Activated CD8-positive, alpha-beta T cell treated with anti-CD3 and anti-CD28 coated beads for 36 hours (primary cell): ENCODE measurements at places on chromosomes 7 and 10. TPM values are rescaled to one million over a fixed set of nuclear protein-coding genes. Genes with fewer than 3 reads are reported as not detected.

- no peak for DNase-seq
- H3K4me3 ChIP-seq, result no peak overlapping the region
- peaks cover 10% of the 10 kb centered on the region for H3K27me3 ChIP-seq
- H3K36me3 ChIP-seq, result no peaks in the 10 kb centered on the region
- H3K4me1 ChIP-seq, result no peaks in the 10 kb centered on the region
- no peak overlapping the region for H3K27ac ChIP-seq
Observed at GRCh38 chr7:31094271-31094670, 42.2 kb downstream of the ADCYAP1R1 start.

DNA sequence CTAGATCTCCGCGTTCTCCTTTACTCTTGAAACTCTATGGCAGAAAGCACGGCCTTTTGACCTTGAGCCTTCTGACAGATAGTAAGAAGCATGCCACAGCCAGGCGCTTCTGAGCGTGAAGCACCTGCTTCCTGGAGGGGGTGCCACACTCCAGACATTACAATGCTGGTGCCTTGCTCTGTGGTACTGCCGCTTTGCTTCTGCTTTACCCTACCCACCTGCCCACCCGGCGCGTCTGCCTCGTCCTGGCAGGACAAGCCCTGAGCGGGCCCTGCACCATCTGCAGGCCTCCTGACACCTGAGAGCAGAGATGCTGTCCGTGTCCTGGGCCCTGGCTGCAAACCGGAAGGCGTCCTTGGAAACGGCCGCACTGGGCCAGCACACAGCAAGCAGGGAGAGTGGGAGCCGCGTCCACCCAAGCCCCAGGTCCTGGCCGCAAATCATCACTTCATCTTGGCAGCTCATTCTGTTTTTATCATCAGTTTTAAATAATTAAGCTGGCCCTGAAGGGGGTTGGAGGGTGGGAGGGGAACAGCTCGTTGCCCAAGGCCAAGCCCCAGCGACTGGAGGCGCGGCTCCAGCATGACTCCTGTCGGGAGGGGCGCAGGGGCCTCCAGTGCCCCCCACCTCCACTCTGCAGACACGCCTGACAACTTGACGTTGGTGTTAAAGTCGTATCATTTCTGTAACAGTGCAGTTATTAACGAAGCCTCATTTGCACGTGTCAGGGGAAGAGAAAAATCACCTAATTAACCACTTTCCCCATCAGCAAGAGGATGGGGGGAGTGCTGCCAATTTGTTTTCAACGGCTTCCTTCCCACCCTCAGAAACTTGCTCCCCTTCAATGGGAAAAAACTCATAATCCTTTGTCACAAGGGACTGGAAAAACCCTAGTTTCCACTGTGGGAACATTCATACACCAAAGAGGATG is 132.2 kb downstream of the MAD1L1 start:
- peaks cover 54% of the 10 kb centered on the region for H3K4me1 ChIP-seq
- H3K36me3 ChIP-seq, result peaks cover 2% of the 10 kb centered on the region
- H3K27me3 ChIP-seq, result no peaks in the 10 kb centered on the region
- no peak overlapping the region for H3K4me3 ChIP-seq
- H3K27ac ChIP-seq, result peak overlapping the region; percentile 73
- DNase-seq, result peak; percentile 73

- peaks cover 24% of the 10 kb centered on the region for H3K4me1 ChIP-seq
- DNase-seq, result peak; percentile 33
- H3K27me3 ChIP-seq, result no peaks in the 10 kb centered on the region
- peak overlapping the region; percentile 91 for H3K4me3 ChIP-seq
- H3K36me3 ChIP-seq, result peaks cover 6% of the 10 kb centered on the region
Observed at GRCh38 chr7:1531979-1532455, 1.5 kb downstream of the MAFK start.

DNA sequence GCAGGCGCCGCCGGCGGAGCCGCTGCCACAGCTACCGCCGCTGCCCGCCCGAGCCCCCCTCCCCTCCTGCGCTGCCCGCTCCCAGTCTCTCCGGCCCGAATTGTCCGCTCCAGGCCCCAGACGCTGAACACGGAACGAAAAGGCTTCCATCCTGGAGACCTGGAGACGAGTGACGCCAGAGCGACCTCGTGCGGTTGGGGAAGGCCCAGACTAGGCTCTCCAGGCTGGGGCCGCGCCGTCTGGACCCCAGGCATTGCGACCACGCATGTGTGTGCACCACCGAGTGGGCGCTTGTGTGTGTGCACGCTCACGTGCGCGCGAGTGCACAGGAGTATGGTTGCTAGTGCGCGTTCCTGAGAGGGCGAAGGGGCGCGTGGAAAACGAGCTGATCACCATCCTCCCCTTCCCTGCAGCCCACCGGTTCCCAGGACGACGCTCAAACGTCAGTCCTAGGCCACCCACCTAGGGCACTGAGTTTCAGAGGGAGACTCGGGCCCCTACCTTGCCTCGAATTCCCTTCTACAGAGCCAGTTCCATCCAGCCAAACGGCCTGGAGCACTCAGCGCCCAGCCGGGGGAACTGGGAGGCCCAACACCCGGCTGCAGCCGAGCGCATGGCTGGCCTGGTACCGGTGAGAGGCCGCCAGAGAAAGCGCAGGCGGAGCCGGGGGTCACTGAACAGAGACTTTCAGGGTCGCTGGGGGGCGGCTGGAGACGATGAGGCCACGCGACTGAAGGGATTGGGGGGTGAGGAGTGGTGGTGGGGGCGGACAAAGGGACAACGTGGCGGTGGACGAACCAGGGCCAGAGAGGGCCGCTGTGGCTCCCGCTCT is 11.6 kb downstream of the LBX1 start:
- peaks cover 36% of the 10 kb centered on the region for H3K4me1 ChIP-seq
- peak overlapping the region; percentile 11 for H3K4me3 ChIP-seq
- DNase-seq, result no peak
- H3K36me3 ChIP-seq, result no peaks in the 10 kb centered on the region
- peaks cover 81% of the 10 kb centered on the region for H3K27me3 ChIP-seq

DNA sequence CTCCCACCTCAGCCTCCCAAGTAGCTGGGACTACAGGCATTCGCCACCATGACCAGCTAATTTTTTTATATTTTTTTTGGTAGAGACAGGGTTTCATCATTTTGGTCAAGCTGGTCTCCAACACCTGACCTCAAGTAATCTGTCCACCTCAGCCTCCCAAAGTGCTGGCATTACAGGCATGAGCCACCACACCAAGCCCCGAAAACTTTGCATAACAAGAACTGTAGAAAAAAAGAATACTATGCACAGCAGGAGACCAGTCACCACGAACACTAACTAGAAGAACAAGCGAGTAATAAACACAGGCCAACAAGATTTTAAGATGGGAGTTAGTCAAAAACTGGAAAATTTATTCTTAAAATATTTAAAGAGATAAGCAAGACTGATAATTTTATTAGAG is 447.0 kb downstream of the ETV1 start:
- H3K36me3 ChIP-seq, result no peaks in the 10 kb centered on the region
- no peaks in the 10 kb centered on the region for H3K27me3 ChIP-seq
- no peak for DNase-seq
- no peak overlapping the region for H3K27ac ChIP-seq
- no peak overlapping the region for H3K4me3 ChIP-seq

- no peaks in the 10 kb centered on the region for H3K4me1 ChIP-seq
- no peaks in the 10 kb centered on the region for H3K27me3 ChIP-seq
- no peak for DNase-seq
- H3K36me3 ChIP-seq, result no peaks in the 10 kb centered on the region
- H3K4me3 ChIP-seq, result no peak overlapping the region
Observed at GRCh38 chr7:154484406-154484805, 432.2 kb downstream of the DPP6 start.

GRCh38 chr10:45437587-45438465 is 63.8 kb downstream of the ALOX5 start:
- H3K4me3 ChIP-seq, result no peak overlapping the region
- DNase-seq, result no peak
- peaks cover 20% of the 10 kb centered on the region for H3K4me1 ChIP-seq
- no peak overlapping the region for H3K27ac ChIP-seq
- H3K27me3 ChIP-seq, result no peaks in the 10 kb centered on the region
- no peaks in the 10 kb centered on the region for H3K36me3 ChIP-seq

GRCh38 chr10:107083388-107084009 is 81.0 kb downstream of the SORCS1 start:
- H3K27me3 ChIP-seq, result no peaks in the 10 kb centered on the region
- no peak for DNase-seq
- no peak overlapping the region for H3K27ac ChIP-seq
- no peaks in the 10 kb centered on the region for H3K36me3 ChIP-seq
- no peaks in the 10 kb centered on the region for H3K4me1 ChIP-seq
- H3K4me3 ChIP-seq, result no peak overlapping the region

DNA sequence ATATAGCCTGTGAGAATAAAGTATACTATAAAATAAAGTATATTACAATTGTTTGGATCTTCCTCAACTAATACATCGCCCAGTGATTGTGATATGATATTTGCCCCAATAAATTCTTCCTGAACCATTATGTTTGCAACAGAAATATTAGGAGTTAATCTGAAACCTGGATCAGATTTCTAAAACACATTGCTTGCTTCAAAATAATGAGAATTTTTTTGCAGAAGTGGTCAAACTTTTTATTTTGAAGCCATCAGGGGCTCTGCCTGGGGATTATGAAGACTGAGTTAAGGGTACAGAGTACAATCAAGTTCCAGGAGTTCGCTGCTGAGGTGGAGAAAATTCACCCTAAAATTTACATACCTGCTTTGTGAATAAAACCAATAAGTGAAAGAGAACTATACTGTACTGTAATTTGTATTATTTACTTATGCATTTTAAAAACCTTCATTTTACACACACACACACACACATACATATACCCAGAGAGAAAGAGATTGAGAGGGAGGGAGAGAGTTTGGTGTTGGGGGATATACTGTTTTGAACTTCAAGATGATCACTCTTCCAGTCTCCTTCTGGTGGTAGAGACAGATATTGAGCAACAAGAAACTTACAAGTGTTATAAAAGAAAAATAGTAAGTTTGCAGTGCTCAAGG is 91.9 kb downstream of the CPED1 start:
- peaks cover 3% of the 10 kb centered on the region for H3K27me3 ChIP-seq
- no peaks in the 10 kb centered on the region for H3K36me3 ChIP-seq
- H3K4me3 ChIP-seq, result no peak overlapping the region
- H3K27ac ChIP-seq, result no peak overlapping the region
- DNase-seq, result no peak

GRCh38 chr7:110317541-110318265 is 773.2 kb upstream of the LRRN3 start:
- DNase-seq, result peak; percentile 4
- no peaks in the 10 kb centered on the region for H3K27me3 ChIP-seq
- H3K4me3 ChIP-seq, result no peak overlapping the region

- peak overlapping the region; percentile 30 for H3K4me3 ChIP-seq
- no peaks in the 10 kb centered on the region for H3K36me3 ChIP-seq
- H3K27me3 ChIP-seq, result peaks cover 5% of the 10 kb centered on the region
- DNase-seq, result no peak
- peaks cover 29% of the 10 kb centered on the region for H3K4me1 ChIP-seq
Observed at GRCh38 chr10:3467052-3467951, 294.7 kb upstream of the PITRM1 start.

DNA sequence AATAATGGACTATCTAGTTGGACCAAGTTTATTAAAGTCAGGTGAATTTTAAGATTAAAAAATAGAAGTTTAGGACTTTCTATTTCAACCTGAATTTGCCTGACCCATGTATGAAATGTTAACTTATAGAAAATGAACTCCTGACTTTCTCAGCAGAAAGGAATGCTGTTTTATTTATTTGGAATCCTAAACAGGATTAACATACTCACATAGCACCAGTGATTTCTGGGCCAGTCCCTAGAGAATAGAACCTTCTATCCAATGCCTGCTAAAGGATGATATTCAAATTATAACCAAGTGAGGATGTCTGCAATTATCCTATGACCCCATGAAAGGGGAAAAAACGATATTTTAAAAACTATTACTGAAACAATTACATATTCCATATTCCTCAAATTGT is 148.8 kb downstream of the CHRM2 start:
- no peak overlapping the region for H3K27ac ChIP-seq
- DNase-seq, result no peak
- no peaks in the 10 kb centered on the region for H3K4me1 ChIP-seq
- H3K4me3 ChIP-seq, result no peak overlapping the region
- no peaks in the 10 kb centered on the region for H3K36me3 ChIP-seq

DNA sequence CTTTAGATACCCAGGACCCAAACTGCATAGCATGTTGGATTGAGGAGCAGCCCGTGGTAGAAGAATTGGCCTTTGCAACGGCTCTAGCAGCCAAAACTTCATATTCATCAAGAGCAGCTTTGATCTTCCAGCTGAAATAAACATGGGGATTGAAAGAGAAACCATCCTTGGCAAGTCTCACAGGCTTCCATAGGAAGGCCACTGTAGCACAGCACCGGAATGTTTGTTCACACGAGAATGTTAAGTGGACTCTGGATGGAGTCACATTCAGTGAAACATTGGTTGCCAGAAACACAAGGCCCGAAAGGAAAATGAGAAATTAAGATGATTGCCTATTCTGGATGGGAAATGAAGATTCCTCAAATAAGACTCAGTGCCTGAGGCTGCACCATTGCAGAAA is 97.4 kb downstream of the RAB18 start:
- no peaks in the 10 kb centered on the region for H3K27me3 ChIP-seq
- no peaks in the 10 kb centered on the region for H3K36me3 ChIP-seq
- H3K27ac ChIP-seq, result no peak overlapping the region
- no peaks in the 10 kb centered on the region for H3K4me1 ChIP-seq

- H3K27me3 ChIP-seq, result peaks cover 58% of the 10 kb centered on the region
- H3K4me1 ChIP-seq, result peaks cover 21% of the 10 kb centered on the region
- no peaks in the 10 kb centered on the region for H3K36me3 ChIP-seq
- peak; percentile 19 for DNase-seq
- H3K27ac ChIP-seq, result no peak overlapping the region
Observed at GRCh38 chr10:114042895-114043531, 653 bp upstream of the ADRB1 start.

DNA sequence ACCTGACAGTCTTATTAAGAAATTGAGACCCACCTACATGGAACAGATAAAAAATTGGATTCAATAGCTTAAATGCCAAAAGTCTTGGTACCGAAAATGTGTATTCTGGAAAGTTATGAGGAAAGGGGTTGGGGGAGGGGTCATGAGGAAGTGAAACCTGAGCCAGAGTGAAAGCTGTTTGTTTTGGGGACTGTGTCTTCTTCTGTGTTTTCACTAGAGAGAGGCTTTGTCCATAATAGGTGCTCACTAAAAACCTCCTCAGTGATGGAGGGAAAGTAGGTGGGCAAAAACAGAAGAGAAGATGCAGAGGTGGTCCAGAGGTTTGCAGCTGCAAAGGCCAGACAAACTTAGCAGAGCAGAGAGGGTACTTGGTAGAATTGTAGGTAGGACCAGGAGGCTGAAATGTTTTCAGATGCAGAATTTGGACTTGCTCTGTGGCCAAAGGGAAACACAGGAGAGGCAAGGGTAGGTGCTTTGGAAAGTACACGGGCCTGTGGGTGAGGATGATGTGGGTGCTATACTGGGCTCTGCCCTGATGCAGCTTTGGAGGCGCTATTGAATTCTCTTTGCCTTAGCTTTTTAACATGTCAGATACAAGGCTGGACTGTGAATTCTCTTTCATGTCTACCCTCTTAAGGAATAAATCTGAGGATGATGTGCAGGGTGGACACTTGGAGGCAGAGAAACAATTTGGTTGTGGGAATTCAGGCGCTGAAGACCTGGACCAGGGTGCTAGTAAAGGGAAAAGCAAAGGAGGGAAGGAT is 254.6 kb downstream of the PTEN start:
- no peaks in the 10 kb centered on the region for H3K36me3 ChIP-seq
- peaks cover 18% of the 10 kb centered on the region for H3K4me1 ChIP-seq
- no peak overlapping the region for H3K27ac ChIP-seq
- H3K4me3 ChIP-seq, result no peak overlapping the region
- H3K27me3 ChIP-seq, result peaks cover 6% of the 10 kb centered on the region
- peak; percentile 38 for DNase-seq

Gene SPDYE8
- total RNA-seq, result not detected

Gene TSPAN33
- 11.0 TPM for total RNA-seq

Gene PRLHR
- total RNA-seq, result not detected

Gene JMJD1C
- 45.2 TPM for total RNA-seq

Gene TDRD1
- total RNA-seq, result 0.16 TPM

Gene KLF14
- total RNA-seq, result not detected

Gene AGK
- 73.7 TPM for total RNA-seq

Gene RPEL1
- total RNA-seq, result not detected

Gene NCF1
- 2.4 TPM for total RNA-seq

Gene TAS2R40
- total RNA-seq, result not detected

Gene MGAM2
- total RNA-seq, result not detected

Gene PBLD
- 0.77 TPM for total RNA-seq
